Inflammatory macrophage (primary cell): ENCODE measurements at places on chromosomes 2 and 18.

DNA sequence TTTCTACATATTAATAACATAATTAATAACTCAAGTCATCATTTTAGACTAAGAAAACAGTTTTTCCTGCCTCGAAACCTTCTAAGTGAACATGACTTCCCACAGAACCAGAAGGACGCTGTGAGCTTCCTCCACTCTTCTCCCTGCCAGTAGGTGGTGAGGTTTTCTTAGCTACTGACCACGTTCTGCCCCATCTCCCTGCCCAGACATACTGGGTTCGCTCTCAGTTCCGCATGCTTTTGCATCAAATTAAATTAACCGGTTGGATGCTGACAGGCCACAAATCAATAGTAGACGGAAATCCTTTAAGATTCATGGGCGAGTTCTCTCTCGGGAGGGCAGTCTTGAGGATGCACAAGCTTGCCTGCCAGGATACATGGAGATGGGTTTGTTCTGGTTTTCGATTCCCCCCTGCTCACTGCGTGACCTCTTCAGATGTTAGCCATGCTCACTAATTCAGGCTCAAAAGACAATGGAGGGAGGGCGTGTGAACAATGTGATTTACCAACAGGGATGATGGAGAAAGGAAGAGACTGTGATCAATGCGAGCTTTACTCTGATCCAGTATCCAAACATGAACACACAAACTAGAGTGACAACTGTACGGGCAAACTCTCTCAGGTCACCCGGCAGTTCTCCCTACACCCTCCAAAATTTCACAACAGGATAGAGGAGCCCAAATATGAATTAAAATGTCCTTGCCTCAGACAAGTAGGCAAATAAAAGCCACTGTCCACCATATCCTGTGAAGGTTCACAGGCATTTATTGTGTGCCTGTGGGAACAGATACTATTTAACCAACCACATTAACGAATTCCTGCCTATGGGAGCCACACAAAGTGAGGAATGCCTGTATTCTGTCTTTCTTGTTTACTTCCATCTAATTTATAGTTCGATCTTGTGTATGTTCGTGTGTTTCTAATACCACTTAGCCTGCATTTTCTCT lies 375.7 kb downstream of the EIPR1 start:
- DNase-seq: no peak

DNA sequence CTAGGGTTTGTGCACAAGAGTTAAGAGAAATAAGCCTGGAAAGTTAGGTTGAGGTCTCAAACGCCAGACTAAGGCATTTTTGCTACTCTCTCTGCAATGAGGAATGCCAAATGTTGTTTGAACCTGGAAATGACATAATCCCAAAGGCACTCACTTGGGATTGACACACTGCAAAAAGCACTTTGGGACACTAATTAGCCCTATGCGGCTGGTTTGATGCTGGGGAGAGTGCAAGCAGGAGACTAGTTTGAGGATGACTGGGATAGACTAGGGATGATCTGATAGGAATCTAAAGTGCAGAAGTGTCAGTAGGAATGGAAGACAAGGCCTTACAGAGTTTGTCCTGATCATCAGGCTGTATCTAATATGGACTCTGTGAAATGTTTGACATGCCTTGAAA lies 469.0 kb downstream of the SLC4A3 start:
- DNase-seq: no peak

DNA sequence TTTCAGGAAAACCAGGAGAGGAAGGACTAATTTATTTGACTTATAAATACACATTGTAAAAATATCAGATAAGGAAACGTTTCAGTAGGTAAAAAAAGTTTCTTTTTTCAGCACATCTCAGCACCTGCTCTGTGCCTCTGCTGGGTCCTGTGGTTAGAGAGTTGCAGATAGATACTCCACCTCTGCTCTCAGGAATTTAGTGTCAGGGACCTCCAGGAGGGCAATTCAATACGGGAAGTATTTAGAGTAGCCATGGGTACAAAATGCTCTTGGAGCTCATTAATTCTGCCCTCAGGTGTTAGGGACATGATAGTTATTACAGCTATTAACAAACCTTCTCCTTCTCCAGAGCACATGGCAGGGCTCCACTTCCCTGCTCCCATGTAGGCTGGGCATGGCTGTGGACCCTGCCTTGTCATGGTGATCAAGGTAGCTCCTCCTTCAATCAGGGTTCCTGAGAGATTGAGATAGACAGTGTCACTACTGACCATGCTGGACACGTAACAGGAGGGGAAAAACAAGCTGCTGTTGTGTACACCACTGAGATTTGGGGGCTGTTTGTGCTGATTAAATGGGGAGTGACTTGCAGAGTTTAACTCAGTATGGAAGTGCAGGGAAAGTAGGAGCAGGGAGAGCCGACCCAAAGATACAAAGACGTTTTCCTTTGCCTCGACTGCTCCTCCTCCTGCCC lies 185.6 kb upstream of the COPS8 start:
- DNase-seq: no peak

- DNase-seq: no peak
Measured at GRCh38 chr2:146246736-146247523, 1597.9 kb upstream of the ACVR2A start.

DNA sequence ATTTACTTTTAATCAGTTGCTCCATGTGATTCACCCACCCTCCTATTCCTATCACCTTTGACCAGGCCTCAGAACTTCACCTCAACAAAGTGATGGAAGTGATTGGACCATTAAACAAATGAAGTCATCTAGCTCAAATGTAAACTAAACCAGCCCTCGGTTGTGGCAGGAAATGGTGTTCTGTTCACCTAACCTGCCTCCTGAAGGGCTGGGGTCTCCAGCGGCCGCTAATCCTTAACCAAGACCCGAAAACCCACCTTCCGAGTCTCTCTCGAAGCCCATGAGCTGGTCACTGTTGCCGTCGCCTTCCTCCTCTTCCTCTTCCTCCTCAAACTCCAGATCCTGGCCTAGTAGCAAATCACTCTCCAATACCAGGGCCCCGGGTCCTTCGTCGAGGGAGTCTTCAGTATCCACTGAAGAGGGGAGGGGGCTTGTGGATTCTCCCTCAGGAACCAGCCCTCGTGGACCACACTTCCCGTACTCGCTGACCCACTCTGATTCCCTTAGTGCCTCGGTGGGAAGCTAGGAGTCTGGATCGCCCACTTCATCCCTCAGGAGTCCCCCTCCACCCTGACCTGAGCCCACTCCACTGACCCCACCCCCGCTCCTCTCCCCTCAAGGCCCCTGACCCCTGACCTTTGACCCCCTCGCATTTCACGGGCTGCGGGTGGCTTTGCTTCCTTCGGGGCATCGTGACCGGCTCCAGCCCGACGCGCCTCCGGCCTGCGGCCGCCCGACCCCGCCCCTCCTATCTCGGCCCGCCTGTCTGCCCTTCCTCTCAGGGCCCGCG lies 503 bp downstream of the ZNF513 start:
- peak; percentile 23 for DNase-seq

- DNase-seq: no peak
Measured at GRCh38 chr2:224410946-224411561, 9.1 kb upstream of the FAM124B start.

DNA sequence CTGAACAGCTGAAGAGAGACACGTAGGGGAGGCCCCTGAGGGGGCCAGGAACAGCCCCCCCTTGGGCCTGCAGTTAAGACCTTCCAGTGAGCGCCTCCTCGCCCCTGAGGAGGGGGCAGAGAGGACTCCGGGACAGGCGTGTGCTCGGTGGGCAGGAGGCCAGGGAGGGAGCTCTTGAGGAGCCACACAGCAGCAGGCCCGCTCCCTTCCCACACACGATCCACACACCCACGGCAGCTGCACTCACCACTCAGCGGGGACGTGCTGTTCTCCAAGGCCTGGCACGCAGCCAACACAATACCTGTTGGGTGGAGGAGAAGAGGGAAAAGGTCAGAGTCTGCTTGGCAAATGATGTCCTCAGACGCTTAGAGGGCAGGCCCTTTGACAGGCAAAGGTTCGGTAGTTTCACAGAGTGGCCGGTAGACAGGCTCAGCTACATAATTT lies 39.0 kb downstream of the TGFA start:
- no peak for DNase-seq

- DNase-seq: no peak
Measured at GRCh38 chr2:12432985-12433625, 283.6 kb upstream of the TRIB2 start.

DNA sequence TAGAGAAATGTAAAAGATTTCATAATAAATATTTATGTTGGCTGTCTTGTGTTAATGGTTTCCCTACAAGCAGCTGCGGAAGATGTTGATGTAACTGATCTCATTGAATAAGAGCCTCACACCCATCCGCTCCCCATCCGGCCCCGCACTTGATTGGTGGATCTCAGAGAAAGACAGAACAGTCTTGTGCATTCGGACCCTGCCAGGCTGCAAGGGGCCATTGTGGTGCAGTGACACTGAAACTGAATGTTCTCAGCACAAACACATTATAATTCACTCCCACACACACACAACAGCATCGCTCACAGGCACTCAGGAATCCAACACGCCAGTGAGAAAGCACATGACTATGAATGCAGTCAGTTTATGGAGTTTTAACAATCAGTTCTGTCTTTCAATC lies 47.8 kb downstream of the PRELID3A start:
- no peak for DNase-seq

GRCh38 chr2:241358470-241358869 lies 2.4 kb downstream of the FARP2 start:
- DNase-seq: peak; percentile 75

- DNase-seq: peak; percentile 6
Measured at GRCh38 chr2:190679813-190680591, 31.1 kb downstream of the NAB1 start.

DNA sequence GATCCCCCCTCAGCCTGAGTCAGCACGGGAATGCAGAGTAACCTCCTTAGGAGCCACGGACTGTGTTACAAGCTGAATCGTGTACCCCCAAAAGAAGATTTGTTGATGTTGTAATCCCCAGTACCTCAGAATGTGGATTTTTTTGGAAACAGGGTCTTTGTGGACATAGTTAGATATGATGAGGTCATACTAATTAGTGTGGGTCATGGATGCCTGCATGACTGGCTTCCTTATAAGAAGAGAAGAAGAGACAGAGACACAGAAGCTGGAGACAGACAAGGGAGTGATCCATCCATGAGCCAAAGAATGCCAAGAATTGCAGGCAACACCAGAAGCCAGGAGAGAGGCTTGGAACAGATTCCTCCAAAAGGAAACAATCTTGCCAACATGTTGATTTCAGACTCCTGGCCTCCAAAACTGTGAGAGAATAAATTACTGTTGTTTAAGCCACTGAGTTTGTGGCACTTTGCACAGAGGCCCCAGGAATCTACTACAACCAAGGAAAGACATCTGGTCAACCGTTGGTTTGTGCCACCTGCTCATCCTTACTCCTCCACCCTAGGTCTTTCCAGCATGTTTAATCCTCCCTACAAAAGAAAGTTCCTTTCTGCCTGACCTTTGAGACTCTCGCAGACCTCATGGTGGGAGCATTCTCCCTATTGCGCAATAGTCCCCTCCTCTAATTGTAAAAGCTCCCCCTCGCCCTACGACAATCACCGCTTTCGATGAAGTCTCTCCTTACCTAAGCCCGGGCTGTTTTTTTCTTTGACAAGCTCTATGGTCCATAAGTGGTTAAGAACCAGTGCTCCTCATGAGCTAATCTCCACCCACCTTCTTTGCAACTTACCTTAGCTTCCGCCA lies 91.6 kb downstream of the DNER start:
- DNase-seq: no peak

- DNase-seq: no peak
Measured at GRCh38 chr2:2269989-2270562, 61.0 kb downstream of the MYT1L start.

DNA sequence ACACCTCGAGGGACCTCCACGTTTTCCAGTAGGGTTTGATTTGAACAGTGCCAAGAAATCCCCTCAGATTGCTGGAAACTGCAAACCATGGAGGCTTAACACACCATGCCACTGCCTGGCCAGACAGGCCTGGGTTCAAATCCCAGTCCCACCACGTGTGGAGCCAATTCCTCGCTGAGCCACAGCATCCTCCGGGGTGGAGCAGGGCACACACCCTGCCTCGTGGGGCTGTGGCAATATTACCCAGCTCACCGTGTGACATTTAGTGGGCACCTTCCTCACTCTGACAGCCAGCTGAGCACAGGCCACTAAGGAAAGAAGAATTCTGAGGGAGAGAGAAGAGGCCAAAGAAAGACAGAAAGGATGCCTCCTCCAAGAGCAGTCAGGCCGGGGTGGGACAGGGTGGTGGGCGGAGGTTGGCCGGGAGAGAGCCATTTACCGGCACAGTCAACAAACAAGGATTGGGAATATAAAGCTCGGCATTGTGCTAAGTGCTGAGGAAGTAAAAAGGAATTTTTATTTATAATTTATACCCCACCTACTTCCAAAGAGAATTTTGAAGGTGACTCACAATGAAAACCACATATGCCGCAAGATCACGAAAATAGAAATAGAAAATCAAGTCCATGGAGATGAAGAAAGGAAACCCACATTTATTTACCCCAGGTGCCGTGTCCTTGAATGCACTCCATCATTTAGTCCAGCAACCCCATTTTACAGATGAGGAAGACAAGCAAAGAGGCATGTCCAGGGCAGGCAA lies 111.5 kb downstream of the MCFD2 start:
- DNase-seq: no peak

- no peak for DNase-seq
Measured at GRCh38 chr2:60627412-60627811, 74.0 kb upstream of the BCL11A start.

DNA sequence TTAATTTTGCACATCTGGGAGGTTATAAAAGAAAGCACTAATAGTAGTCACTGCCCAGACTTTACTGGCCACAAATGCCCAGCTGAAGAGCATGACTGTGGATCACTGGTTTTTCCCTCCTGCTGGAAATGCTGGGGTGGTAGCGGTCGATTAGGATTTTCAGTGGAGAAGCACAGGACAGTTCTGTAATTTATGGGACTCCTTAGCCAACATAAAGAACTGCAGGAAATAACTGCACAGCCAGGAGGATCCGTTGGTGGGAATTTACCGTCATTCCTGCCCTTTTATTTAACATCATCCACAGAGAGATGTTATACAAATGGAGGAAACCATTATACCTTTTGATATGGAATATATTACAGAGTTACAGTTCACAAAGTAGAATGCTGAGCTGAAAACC lies 61.5 kb downstream of the TNFRSF11A start:
- DNase-seq: no peak

- DNase-seq: no peak
Measured at GRCh38 chr18:36199691-36200295, 12.5 kb downstream of the MOCOS start.

- no peak for DNase-seq
Measured at GRCh38 chr18:46346213-46346612, 242.0 kb downstream of the HAUS1 start.

DNA sequence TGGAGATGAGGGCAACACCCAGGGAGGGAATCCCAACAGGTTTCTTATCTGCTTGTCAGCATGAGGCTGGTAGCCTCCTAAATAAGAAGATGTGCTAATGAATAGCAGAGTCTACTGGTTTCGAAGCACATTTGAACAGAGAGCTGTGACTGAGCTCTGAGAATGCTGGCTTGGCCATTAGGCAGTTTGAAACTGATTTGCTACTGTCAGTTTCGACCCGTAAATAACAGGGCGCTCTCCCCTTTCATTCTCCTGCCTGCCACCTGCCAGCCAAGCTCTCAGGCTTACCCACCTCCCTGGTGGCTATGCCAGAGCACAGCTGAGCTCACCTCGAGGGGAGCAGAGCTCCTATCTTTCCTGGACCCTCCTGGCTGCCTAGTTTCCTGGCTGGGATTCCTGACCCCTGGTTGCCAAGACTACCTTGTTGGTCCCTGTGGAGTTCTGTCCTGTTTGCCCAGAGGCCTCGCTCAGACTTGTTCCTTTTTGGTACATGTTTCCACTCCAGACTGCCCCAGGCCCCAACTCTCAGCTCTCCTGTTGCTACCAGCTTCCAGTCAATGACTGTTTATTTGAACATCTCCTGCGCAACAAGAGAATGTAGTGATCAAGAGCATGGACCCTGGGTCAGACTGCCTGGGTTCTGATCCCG lies 102.3 kb upstream of the ALPP start:
- no peak for DNase-seq

GRCh38 chr2:105873281-105873680 lies 128.6 kb downstream of the NCK2 start:
- DNase-seq: peak; percentile 5
